Keratinocyte (primary cell): ENCODE measurements at places on chromosomes 1 and 21. TPM values are rescaled to one million over a fixed set of nuclear protein-coding genes. Genes with fewer than 3 reads are reported as not detected.

PUM1 gene
- 64.0 to 86.4 TPM (median 68.6 TPM) in 3 replicates for polyA plus RNA-seq

CLIC6 gene
- polyA plus RNA-seq = not detected in 3 replicates

VSIG8 gene
- 0.48 to 1.5 TPM (median 0.56 TPM) in 3 replicates for polyA plus RNA-seq

EPHA2 gene
- polyA plus RNA-seq = 55.6 to 70.9 TPM (median 60.3 TPM) in 3 replicates

CELF3 gene
- not detected in 3 replicates for polyA plus RNA-seq

- DNase-seq = no peak
These were observed 16.6 kb upstream of the S100A11 start for GRCh38 chr1:152053375-152053774.

- no peak for DNase-seq
These were observed 23.6 kb upstream of the PLEKHA6 start for GRCh38 chr1:204383163-204383904.

GRCh38 chr1:53959664-53960250, 13.6 kb downstream of the LRRC42 start:
- no peak for DNase-seq

DNA sequence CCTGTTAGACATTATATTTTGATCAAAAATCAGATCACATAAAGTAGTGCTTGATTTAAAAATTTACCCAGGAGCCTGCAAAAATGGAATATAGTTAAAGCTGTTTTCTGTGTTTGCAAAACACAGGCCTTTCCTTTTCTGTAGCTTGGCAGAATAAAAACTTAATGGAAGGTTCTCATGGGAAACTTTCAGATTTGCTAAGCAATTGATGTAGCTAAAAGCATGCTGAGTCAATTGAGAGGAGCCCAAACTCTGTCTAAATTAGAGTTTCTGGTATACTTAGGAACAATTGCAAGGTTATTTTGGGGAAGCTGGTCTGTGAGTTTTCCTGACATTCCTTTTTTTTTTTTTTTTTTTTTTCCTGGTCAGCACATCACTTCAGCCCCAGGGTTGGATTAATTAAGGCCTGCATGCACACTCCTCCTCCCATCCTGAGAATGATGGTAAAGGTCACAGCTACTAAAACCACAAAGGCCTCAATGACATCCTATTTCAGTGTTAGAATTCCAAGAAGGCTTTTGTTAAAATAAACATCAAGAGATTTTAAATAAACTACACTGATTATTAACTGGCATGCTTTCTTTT, 608.7 kb downstream of the PLPP3 start:
- DNase-seq = no peak

GRCh38 chr1:109885589-109885988, 25.1 kb upstream of the CSF1 start:
- no peak for DNase-seq

- DNase-seq = no peak
These were observed 165.8 kb downstream of the PAPPA2 start for GRCh38 chr1:176628775-176629174.

DNA sequence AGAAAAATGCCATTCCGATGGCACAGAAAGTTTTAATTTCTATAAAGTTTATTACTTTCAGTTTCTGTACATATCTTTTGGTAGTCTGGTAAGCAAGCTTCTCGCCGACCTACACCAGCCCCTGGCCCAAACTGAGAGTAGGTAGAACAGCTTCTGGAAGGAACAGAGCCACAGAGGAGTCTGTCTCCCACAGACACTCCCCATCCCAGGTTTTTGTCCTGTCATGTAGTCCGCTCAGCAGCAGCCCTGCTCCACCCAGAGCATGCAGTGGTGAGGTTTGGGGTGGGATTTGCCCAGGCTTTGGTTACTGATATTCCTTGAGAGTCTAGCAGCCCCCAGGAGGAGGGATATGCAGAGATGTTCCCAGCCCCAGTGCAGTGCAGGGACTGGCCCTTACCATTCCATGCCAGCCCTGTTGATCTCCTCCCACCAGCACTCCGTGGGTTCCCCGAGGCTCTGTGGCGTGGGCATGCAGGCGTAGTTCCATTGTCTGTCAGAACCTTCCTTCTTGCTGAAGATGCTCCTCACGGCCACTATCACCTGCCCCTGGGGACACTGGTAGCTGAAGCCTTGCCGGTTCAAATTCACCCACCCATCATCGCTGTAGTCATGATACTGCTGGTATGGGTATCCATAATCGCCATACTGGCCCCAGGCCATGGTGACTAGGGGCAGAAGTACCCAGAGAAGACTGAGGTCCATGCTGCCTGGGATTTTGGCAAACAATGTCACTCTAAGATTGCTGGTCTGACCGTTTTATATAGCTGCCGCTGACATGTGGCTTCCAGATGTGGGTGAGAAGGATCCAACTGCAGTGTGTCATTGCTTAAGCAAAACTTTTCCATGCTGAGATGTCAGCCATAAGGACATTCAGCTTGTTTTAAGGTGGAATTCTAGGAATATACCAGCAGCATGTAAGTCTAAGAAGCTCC, at the start of gene DPT:
Gene DPT, minus strand, starts transcription at position 734 of the 932 bp plus-strand sequence. Its CDS starts 32 bp downstream, at position 702.
- DNase-seq = no peak

GRCh38 chr1:183423541-183423940, 5.4 kb upstream of the NMNAT2 start:
- no peak for DNase-seq

DNA sequence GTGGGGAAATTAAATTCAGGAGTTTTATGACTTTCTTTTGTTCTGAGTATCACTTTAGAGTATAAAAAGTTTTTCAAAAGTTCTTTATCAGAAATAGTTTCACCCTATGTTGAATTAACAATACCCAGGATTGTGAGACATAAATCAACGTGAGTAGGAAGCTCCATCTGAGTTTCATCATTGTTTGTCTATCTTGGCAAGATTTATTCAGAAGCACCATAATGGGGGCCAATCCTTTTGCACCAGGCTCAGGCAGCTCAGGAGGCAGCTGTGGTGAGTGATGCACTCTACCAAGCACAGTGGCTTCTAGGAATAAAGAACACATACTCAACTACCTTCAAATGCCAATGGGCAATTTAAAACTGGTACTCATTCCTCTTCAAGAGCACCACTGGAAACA, 12.0 kb downstream of the CREG1 start:
- no peak for DNase-seq

- DNase-seq = no peak
These were observed 137.2 kb upstream of the ETS2 start for GRCh38 chr21:38668541-38668940.

GRCh38 chr1:221933814-221934213, 191.9 kb upstream of the DUSP10 start:
- no peak for DNase-seq

- DNase-seq = no peak
These were observed 2.8 kb upstream of the S100B start for GRCh38 chr21:46607636-46608035.

- DNase-seq = no peak
These were observed 756 bp downstream of the PHGDH start for GRCh38 chr1:119712342-119713038.
